Astrocyte (in vitro differentiated cells and primary cell): ENCODE measurements at places on chromosomes 4 and X. TPM values are rescaled to one million over a fixed set of nuclear protein-coding genes. Genes with fewer than 3 reads are reported as not detected.
A peak's percentile ranks its signal among the peaks of the same experiment; 100 is the strongest.

KCNIP4 gene
- total RNA-seq: 0.26 and 0.59 TPM in 2 replicates

SLC39A8 gene
- total RNA-seq: 5.0 and 5.6 TPM in 2 replicates

EDNRA gene
- total RNA-seq: 6.4 and 9.3 TPM in 2 replicates

RAB40A gene
- total RNA-seq: 0.07 TPM in 1 of 2 replicates, not detected in the other

S100G gene
- not detected in 2 replicates for total RNA-seq

STBD1 gene
- total RNA-seq: 7.2 and 9.7 TPM in 2 replicates

GABRE gene
- 1.3 and 1.8 TPM in 2 replicates for total RNA-seq

DNA sequence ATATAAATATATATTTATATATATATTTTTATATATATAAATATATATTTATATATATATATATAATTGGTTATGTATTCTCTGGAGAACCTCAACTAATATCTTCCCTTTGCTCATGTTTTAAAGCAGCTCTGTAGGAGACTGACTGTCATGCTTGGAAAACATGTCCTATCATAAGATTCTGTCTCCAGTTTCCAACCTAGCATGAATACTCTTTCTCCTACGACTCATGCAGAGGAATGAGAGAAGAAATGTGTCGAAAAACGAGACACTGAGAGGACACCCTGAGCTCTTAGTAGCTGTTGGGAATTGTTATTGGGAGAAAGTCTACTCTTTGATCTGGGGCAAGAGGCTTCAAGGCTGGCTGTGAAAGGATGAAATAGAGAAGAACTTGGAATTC, 166.5 kb upstream of the SLIT2 start:
- no peak overlapping the region for H3K4me3 ChIP-seq
- no peaks in the 10 kb centered on the region for H3K36me3 ChIP-seq
- no peak for DNase-seq
- H3K4me1 ChIP-seq: no peaks in the 10 kb centered on the region
- no peaks in the 10 kb centered on the region for H3K27me3 ChIP-seq

- H3K4me1 ChIP-seq: peaks cover 14% of the 10 kb centered on the region
- DNase-seq: no peak
- H3K27ac ChIP-seq: no peak overlapping the region
- H3K4me3 ChIP-seq: no peak overlapping the region
- peaks cover 41% of the 10 kb centered on the region for H3K27me3 ChIP-seq
These were observed 13.2 kb upstream of the MAN2B2 start for GRCh38 chr4:6561706-6562371.

- no peaks in the 10 kb centered on the region for H3K27me3 ChIP-seq
- no peak overlapping the region for H3K4me3 ChIP-seq
- no peak for DNase-seq
- H3K36me3 ChIP-seq: no peaks in the 10 kb centered on the region
- no peaks in the 10 kb centered on the region for H3K4me1 ChIP-seq
- H3K27ac ChIP-seq: no peak overlapping the region
These were observed 37.8 kb downstream of the ABCB7 start for GRCh38 chrX:75118296-75118695.

GRCh38 chr4:175871774-175872405, 59.8 kb upstream of the GPM6A start:
- peaks cover 4% of the 10 kb centered on the region for H3K4me1 ChIP-seq
- H3K27ac ChIP-seq: no peak overlapping the region
- H3K4me3 ChIP-seq: no peak overlapping the region
- H3K27me3 ChIP-seq: no peaks in the 10 kb centered on the region

GRCh38 chrX:148288451-148288850, 212.0 kb upstream of the AFF2 start:
- H3K27ac ChIP-seq: no peak overlapping the region
- no peak for DNase-seq
- H3K27me3 ChIP-seq: no peaks in the 10 kb centered on the region

GRCh38 chr4:186651181-186651603, 72.5 kb downstream of the FAT1 start:
- peaks cover 11% of the 10 kb centered on the region for H3K4me1 ChIP-seq
- H3K4me3 ChIP-seq: peak overlapping the region; percentile 56
- peak overlapping the region; percentile 17 for H3K27ac ChIP-seq
- no peaks in the 10 kb centered on the region for H3K27me3 ChIP-seq
- no peak for DNase-seq

GRCh38 chr4:102809691-102810090, 17.7 kb downstream of the UBE2D3 start:
- H3K36me3 ChIP-seq: peaks cover 35% of the 10 kb centered on the region
- peaks cover 14% of the 10 kb centered on the region for H3K4me1 ChIP-seq
- no peaks in the 10 kb centered on the region for H3K27me3 ChIP-seq

DNA sequence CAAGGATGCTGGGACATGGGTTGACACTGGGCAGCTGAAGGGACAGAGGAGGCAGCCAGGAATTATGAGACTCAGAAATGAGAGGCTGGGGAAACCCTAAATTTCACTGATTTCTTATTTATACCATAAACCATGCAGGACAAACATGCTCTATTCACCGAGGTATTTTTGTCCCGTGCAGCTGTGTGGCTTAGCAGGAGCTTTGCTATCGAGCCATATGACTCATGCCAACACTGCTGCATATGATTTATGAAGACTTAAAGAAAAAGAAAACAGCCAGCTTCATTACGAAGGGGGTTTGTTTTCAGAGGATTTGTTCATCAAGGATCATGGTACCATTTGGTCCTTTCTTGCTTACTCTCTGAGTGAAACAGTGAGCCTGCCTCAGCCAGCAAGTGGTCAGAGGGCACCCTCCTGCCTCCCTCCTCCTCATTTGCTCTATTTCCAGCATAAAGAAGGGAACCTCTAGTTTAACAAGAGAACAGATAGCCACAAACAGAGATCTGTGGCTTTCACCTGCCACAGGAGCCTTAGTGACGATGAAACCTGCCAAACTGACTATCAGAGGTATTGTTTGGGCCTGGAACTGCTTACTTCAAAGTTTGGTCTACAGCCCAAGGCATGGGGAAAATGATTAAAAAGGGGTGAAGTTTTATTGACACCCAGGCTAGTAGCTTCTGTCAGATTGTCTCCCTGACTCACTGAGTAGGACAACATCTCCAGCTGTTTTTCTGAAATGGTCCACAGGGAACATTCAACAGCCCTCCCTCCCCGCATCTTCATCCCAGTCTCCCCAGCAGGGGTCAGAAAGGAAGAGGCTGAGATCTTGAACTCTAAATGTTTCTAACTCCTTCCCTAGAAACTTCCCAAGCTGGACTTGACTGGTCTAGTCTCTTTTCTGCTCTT, 80.1 kb upstream of the MAML3 start:
- H3K27me3 ChIP-seq: no peaks in the 10 kb centered on the region
- H3K4me1 ChIP-seq: peaks cover 37% of the 10 kb centered on the region
- no peak overlapping the region for H3K4me3 ChIP-seq
- DNase-seq: peak; percentile 83
- no peaks in the 10 kb centered on the region for H3K36me3 ChIP-seq

DNA sequence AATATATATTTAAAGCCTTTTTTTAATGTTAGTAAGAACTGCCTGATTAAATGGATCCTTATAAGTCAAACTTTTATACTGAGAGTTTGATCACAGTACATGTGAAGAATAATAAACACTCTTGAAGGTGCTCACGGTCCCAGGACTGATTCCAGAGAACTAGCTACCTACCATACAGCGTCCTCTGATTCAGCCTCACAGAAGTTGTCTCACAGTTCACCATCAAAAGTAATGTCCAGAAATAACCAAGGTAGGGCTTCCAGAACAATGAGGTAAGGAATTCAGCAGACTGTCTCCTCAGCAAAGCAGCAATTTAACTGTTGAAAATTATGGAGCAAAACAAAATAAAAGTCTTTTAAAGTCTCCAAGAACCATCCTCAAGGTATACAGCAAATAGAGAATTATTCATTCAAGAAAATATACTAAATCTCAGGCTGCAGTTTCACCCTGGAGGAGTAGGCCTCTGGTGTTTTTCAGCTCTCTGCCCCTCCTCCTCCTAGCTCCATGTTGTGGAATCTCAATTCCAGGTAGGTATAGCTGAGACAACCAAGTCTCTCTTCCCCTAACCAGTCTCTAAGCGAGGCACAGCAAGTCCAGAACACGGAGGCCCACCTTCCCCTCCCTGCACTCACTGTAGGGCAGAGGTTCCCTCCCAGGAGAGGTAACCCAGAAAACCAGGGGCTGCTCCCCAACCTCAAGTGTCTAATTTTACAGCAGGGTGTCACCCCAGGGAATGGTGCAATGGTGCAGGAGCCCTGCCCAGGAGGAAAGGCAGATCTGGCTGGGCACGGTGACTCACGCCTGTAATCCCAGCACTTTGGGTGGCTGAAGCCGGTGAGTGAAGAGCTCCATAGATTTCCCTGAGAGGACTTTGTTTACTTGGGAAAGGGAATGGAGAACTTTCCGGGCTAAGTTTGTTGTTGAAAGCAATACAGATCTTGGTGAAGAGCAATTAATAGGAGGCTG, 28.6 kb downstream of the FAM241A start:
- no peak overlapping the region for H3K4me3 ChIP-seq
- DNase-seq: no peak
- H3K4me1 ChIP-seq: no peaks in the 10 kb centered on the region

GRCh38 chrX:96705905-96706304, 21.3 kb downstream of the DIAPH2 start:
- H3K4me1 ChIP-seq: peaks cover 5% of the 10 kb centered on the region
- H3K4me3 ChIP-seq: no peak overlapping the region
- no peaks in the 10 kb centered on the region for H3K27me3 ChIP-seq
- no peaks in the 10 kb centered on the region for H3K36me3 ChIP-seq

GRCh38 chr4:40939856-40940255, 190.1 kb downstream of the NSUN7 start:
- H3K4me3 ChIP-seq: no peak overlapping the region
- H3K27me3 ChIP-seq: no peaks in the 10 kb centered on the region
- no peak overlapping the region for H3K27ac ChIP-seq
- peaks cover 7% of the 10 kb centered on the region for H3K36me3 ChIP-seq
- no peak for DNase-seq

- H3K27me3 ChIP-seq: no peaks in the 10 kb centered on the region
- H3K36me3 ChIP-seq: no peaks in the 10 kb centered on the region
- no peak overlapping the region for H3K27ac ChIP-seq
These were observed 129.0 kb upstream of the TECRL start for GRCh38 chr4:64538219-64538618.

DNA sequence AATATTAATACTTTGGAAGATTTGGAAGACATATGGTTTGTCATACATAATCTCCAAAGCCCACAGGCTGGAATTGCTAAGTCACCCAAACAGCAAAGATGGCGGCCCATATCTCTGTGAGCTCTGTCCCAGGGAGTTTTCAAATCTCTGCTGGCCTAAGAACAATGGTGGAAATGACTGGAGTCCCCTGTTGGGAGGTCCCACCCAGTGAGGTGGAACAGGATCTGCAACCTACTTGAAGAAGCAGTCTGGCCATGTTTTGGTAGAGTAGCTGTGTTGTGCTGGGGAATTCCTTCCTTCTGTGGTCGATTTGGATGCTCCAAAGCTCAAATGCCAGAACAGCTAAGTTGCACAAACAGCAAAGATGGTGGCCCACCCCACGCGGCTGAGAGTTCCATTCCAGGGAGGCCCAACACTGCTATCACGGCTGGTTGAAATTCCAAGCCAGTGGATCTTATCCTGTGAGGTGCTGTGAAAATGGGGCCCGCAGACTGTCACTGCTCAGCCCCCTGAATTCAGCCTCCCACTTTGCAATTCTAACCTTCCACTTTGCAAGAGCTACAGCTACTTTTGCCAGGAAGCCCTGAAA, 3.2 kb upstream of the UGT2B7 start:
- H3K36me3 ChIP-seq: no peaks in the 10 kb centered on the region
- H3K27ac ChIP-seq: no peak overlapping the region
- no peak overlapping the region for H3K4me3 ChIP-seq
- no peaks in the 10 kb centered on the region for H3K27me3 ChIP-seq
- no peak for DNase-seq

DNA sequence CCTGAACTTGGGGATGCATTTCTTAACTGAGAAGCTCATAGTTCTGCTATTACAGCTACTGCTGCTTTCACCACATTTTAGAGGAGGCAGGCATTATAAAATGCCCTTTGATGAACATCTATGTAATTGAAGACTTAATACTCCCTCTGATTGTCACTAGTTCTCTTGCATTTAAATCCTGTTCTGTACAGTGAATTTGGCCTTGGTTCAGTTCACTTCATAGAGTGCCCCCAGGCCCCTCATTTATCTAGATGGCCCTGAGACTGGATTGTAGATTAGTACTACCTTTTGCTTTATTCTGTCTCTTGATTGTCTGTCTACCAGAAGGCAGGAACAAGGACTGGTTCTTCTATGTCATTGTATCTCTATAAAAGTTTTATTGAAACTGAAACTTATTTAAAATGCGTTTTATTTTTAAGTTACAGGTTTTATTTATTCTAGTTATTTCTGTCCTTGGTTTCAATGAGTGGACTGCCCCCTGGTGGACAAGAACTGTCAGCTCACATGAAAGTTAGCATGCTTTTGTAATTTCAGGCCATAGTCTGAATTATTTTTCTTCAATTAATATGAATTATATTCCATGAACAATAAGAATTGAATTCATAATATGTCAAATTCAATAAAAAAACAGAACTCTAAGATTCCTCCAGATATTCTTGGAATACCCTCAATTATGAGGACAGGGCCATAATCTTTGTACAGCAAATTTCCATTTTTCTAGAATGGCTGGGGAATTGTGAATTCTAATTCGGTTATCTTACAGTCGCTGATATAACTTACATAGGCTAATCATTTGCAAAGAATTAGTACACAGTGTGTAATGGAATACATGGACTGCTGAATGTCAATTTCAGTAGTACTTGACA, 47.2 kb upstream of the TMEM33 start:
- no peak overlapping the region for H3K27ac ChIP-seq
- no peaks in the 10 kb centered on the region for H3K36me3 ChIP-seq
- H3K4me1 ChIP-seq: no peaks in the 10 kb centered on the region
- peak; percentile 16 for DNase-seq
- H3K27me3 ChIP-seq: peaks cover 39% of the 10 kb centered on the region
- H3K4me3 ChIP-seq: no peak overlapping the region

GRCh38 chr4:122914292-122914904, 8.0 kb downstream of the NUDT6 start:
- peak overlapping the region; percentile 40 for H3K27ac ChIP-seq
- no peaks in the 10 kb centered on the region for H3K36me3 ChIP-seq
- no peak overlapping the region for H3K4me3 ChIP-seq
- no peaks in the 10 kb centered on the region for H3K27me3 ChIP-seq
- peaks cover 17% of the 10 kb centered on the region for H3K4me1 ChIP-seq
- DNase-seq: no peak

- H3K4me1 ChIP-seq: no peaks in the 10 kb centered on the region
- no peaks in the 10 kb centered on the region for H3K36me3 ChIP-seq
- no peaks in the 10 kb centered on the region for H3K27me3 ChIP-seq
- no peak for DNase-seq
- no peak overlapping the region for H3K4me3 ChIP-seq
- H3K27ac ChIP-seq: no peak overlapping the region
These were observed 167.1 kb upstream of the CXCL13 start for GRCh38 chr4:77438549-77438948.

DNA sequence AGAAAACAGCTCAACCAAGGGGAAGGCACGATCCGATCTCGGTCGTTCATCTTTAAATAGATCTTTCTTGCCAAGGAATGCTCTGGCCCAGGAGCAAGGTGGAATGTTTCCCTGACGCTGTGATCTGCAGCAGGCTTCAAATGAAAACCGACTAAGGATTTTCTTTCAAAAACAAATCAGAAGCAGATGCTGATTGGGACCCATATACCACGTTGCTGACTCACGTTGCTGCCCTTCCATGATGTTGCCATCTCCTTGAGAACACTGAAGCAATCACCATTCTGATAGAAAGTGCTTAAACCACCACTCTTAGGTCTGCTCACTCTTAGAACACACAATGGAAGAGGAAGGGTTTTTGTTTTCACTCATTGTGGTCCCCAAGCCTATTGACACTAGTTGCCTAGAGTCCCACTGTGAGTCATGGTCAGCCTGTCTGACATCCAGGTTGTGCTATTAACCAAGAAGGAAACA, 26.1 kb downstream of the LAMTOR3 start:
- no peaks in the 10 kb centered on the region for H3K4me1 ChIP-seq
- no peak overlapping the region for H3K4me3 ChIP-seq
- no peaks in the 10 kb centered on the region for H3K36me3 ChIP-seq
- DNase-seq: peak; percentile 40
- H3K27ac ChIP-seq: no peak overlapping the region
